ENCODE measurements at places on chromosomes 11 and 22.

DNA sequence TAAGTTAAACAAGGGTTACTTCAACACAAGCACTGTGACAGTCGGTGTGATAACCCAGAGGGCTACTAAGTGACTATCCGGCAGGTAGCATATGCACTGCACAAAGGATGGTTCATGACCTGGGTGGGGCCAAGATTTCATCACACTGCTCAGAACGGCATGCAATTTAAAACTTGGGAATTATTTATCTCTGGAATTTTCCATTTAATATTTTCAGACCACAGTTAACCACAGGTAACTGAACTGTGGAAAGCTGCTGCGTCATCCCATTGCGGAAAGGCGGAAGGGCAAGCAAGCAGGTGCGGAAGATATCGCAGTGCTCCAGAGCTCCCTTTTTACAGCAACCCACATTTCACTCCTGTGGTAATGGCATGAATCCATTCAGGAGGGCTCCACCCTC, 540.8 kb downstream of the INSC start:
- no peak for DNase-seq

DNA sequence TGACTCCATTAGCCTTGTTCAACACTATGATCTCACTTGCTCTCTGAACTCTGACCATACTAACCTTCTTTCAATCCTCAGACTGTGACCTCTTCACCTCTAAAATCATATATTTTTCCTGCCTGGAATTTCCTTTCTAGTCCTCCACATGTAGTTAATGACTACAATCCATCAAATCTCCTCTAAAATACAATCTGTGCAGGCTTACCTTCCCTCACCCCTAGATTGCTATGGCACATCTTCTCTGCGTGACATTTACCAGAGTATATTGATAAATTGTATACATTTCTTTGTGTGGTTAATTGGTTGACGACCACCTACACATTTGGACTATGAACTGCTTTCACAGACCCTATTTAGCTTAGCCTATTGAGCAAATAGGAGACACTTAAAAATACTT, 1330.2 kb upstream of the TENM4 start:
- no peak for DNase-seq

- peak; percentile 27 for DNase-seq
Observed at GRCh38 chr22:19120829-19121630, 1.2 kb downstream of the DGCR2 start.

DNA sequence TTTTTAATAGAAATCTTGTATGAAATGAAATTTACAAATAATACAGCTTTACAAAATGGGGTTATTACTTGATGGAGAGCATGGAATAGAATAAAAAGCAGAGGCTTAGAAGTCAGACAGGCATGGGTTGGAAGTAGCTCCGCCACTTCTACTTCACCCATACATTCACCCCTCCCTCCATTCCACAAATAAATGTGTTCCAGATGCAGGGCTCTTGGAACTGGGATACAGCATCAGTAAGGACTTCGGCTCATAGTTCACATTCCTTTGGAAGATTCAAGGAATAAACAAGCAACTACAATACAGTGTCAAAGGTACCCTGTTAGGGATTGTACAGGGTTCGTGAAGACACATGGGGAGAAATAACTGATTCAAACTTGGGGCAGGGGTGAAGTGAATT, 156.8 kb downstream of the WNT11 start:
- DNase-seq: no peak

GRCh38 chr11:27201454-27202302, 161.1 kb downstream of the BBOX1 start:
- DNase-seq: no peak

- peak; percentile 27 for DNase-seq
Observed at GRCh38 chr11:95764267-95764898, 25.2 kb downstream of the FAM76B start.

DNA sequence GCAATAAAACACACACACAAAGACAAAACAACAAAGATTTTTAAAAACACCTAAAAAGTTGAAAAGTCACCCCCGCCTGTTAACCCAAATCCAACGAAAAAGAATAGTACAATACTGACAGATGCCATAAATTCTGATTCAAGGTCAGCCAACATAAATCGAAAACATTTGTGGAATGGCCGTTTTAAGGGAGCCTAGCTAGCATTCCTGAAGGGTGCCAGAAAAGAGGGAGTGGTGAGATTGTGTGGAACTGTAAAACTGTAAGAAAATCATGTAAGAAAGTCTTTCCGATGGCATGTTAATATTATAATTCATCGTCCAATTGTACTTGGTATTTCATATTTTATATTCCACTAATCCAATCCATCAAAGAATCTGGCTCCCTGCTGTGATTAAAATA, 75.1 kb downstream of the RAB38 start:
- no peak for DNase-seq

GRCh38 chr22:45882881-45883810, 93.8 kb downstream of the WNT7B start:
- DNase-seq: no peak

GRCh38 chr11:128694618-128695481, 978 bp downstream of the FLI1 start:
- no peak for DNase-seq

GRCh38 chr11:67364783-67365722, 8.3 kb downstream of the CLCF1 start:
- DNase-seq: no peak

DNA sequence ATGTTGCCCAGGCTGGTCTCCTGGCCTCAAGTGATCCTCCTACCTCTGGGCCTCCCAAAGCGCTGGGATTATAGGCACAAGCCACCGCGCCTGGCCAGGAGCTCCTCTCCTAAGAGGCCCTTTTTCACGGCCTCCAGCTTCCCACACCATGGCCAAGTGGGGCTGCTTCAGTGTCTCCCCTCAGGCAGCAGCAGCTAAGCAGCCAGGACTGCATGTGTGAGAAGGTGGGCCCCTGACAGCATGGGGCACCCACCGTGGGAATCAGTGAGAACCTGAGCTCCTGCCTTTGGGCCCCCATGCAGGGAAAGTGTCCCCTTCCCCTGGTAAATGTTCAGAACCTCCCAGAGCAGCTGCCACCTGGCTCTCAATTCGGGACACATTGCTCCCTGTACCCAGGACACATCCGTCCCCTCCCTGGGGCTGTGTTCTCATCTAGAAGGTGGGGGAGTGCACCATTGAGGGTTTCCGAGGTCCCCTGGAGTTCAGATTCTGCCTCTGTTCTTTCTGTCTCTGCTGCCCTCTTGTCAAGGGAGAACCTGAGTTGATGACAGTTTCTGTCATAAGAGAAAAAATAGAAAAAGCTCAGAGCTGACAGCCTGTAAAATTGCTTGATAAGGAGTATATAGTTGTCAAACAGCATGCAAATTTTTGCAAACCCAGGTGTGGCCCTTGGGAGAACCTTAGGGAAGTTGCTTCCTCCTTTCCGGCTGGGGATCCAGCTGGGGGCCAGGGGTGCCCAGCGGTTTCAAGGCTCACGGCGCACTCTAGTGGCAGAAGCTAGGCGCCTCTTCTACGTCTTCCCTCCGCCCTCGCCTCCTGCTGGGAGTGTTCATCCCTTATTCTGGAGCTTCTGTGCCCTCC, 29.7 kb downstream of the FAM83F start:
- DNase-seq: peak; percentile 24

GRCh38 chr11:14882196-14882595, 9.8 kb downstream of the CYP2R1 start:
- no peak for DNase-seq

DNA sequence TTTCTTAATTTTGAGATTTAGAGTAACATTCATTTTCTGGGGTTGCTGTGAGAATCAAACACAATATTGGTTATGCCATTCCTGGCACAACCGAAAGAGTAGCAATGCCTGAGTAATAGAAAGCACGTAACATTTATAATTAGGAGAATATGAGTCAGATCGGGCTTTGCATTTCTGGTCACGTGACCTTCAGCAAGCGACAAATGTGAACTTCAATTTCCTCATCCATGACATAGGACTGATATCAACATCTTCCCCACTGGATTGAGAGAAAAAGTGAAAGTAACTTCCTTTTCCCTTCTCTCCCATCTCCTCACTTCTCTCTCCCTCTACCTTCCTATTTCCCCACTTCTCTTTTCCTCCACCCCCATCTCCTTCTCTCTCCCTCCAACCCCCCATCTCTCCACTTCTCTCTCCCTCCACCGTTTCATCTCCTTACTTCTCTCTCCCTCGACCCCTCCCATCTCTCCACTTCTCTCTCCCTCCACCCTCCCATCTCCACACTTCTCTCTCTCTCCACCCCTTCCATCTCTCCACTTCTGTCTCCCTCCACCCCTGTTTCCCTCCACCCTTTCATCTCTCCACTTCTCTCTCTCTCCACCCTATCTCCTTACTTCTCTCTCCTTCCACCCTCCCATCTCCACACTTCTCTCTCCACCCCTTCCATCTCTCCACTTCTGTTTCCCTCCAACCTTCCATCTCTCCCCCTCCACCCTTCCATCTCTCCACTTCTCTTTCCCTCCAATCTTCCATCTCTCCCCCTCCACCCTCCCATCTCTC, 33.5 kb upstream of the CAT start:
- DNase-seq: no peak

GRCh38 chr22:24244144-24244787, 616 bp downstream of the GGT5 start:
- no peak for DNase-seq

DNA sequence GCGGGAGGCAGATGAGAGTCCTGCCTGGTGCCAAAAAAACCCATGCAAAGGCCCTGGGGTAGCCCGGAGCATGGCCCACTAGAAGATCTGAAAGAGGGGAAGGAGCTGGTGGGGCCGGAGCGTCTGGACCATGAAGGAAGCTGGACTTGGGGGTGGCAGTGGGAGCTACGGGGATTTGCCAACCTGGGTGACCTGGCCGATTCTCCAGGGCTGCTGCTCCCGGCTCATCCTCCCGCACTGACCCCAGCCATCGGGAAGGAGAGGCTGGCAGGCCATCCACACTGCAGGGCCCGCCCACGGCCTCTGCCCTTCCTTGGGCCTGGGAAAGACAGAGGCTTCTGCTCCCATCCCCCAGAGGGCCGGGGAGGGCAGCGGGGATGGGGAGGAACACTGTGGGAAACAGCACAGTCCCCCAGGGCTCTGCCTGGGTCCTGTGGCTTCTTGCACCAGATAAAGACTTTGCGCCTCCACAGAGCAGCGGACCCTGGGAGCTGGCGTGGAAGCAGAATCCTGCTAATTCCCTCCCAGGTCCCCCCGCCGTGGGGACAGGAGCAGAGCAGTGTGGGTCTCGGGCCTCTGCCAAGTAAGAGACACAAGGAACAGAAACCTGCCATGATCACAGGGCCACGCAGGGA, 87.1 kb upstream of the LINC01488 start:
- no peak for DNase-seq

DNA sequence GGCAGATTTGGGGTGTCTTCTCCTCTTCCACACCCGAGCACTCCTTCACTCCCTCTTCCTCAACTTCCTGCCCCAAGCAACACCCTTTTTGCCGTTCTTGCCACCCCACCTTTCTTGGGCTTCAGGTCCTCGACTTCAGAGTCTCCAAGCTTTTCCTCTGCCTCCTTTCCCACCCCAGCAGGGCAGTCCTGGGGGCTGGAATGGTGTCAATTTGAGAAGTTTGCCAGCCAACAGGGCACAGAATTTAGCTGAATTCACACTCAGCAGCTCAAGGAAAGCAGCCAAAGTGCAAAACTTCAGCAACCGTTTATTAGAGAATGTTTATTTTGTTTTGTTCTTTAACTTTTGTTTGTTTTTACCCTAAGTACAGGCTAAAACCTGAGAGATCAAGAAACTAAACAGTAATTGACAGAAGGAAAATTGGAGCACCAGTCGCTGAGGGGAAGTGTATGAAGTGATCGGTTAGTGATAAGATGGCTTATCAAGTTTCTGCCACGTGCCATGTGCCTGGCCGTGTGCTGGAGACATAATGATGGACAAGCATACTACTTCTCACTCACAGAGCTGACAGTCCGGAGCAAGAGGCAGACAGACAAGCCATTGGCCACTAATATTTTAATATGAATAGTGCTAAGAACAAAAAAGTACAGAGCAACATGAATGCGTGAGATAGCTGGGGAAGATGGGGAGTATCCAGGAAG, 44.4 kb downstream of the AHNAK start:
- DNase-seq: no peak

DNA sequence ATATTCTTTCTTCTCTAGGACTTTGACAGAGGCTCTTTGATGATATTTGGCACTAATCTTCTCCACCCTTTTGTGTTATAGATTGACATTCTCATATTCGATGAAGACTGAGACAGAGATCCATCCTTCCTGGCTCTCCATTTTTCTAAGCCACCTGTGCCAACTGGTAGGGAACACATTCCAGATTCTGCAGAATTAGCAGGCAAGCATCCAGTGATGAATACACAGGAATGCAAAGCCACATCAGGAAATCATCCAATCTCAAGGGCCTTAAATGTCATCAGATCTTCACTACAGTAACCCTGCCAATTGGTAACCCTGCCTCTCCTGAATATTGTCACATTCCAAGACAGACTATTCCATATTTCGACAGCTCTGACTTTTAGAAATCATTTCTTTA, 718.4 kb upstream of the API5 start:
- DNase-seq: no peak

GRCh38 chr11:9951807-9952206, 287.9 kb downstream of the SWAP70 start:
- no peak for DNase-seq

- no peak for DNase-seq
Observed at GRCh38 chr11:95144313-95145235, 54.9 kb downstream of the ENDOD1 start.

- no peak for DNase-seq
Observed at GRCh38 chr11:6305297-6305696, 15.0 kb downstream of the CAVIN3 start.

GRCh38 chr11:126153972-126154371, 57.5 kb downstream of the RPUSD4 start:
- peak; percentile 10 for DNase-seq

DNA sequence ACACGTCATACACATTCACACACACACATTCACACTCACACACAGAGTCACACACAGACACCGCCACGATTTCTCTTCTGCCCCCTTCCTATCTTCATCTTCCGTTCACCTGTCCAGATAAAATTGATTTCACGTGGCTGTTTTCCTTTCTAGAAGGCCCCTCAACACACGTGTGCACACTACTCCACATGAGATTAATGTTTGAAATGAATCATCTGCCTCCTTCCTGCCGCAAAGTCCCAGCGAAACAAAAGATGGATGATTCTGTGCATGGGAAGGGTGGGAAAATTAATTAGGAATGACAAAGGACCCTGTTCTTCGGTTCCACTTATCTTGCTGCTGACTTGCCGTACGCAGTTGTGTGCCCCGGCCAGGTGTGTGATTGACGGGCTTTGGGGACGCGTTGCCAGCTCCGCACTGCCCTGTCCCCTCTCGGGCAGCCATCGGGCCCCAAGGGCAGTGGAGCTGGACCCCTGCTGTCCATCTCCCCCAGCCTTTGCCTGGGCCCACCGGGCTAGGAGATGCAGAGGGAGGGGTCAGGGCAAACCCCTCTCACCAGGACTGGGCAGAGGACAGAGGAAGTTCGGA, 73.8 kb downstream of the MPPED1 start:
- no peak for DNase-seq

- no peak for DNase-seq
Observed at GRCh38 chr22:21626735-21627469, 2.9 kb downstream of the YDJC start.

DNA sequence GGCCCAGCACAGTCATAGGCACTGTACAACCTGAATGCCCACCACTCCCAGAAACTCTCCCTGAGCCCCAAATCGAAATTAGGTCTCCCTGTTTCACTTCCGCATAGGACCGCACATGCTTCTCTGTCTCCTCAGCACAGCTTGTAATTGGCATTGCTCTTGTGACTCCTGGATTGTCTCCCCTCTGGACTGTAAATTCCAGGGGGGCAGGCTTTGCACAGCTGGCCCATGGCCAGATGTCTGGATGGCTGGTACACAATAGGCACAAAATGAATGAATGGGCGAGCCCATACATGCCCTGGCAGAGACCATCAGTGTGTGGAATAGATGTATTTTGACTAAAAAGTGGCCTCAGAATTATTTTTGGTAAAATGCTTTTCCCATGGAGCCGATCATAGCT, 63.3 kb upstream of the PHF21B start:
- no peak for DNase-seq
